ENCODE measurements at places on chromosomes 1 and 21.

- no peak for DNase-seq
Observed at GRCh38 chr1:219523411-219523810, 89.5 kb downstream of the ZC3H11B start.

GRCh38 chr1:235566084-235566483 lies 61.8 kb upstream of the B3GALNT2 start:
- no peak for DNase-seq

GRCh38 chr1:232285138-232285537 lies 344.8 kb downstream of the SIPA1L2 start:
- DNase-seq, result no peak

DNA sequence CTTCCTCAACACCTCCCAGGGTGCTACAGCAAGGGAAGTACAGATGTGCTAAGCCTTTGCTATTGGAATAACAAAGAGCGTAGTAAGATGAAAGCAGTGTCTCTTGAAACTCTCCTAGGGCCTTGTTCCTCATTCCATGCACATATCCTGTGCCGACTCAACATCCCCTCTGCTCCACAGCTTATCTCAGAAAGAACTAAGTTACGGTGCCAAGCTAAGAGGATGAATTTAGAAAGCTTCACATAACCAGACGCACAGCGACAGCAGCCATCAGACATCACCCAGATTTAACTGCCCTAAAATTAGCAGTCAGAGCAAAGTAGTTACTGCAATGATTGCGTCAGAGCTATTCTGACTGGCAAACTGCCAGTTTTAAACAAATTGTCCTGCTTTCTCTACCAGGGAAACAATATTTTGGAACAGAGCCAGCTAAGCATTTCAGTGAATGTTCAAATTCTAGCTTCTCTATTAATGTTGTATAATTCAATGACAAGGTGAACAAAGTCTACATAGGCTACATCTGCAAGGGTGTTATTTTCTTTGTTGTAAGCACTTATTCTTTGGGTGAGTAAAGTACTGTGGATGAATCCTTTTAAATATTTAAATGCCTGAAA lies 9.5 kb downstream of the SIPA1L2 start:
- DNase-seq, result no peak

- DNase-seq, result no peak
Observed at GRCh38 chr1:209659909-209660308, 7.7 kb upstream of the LAMB3 start.

DNA sequence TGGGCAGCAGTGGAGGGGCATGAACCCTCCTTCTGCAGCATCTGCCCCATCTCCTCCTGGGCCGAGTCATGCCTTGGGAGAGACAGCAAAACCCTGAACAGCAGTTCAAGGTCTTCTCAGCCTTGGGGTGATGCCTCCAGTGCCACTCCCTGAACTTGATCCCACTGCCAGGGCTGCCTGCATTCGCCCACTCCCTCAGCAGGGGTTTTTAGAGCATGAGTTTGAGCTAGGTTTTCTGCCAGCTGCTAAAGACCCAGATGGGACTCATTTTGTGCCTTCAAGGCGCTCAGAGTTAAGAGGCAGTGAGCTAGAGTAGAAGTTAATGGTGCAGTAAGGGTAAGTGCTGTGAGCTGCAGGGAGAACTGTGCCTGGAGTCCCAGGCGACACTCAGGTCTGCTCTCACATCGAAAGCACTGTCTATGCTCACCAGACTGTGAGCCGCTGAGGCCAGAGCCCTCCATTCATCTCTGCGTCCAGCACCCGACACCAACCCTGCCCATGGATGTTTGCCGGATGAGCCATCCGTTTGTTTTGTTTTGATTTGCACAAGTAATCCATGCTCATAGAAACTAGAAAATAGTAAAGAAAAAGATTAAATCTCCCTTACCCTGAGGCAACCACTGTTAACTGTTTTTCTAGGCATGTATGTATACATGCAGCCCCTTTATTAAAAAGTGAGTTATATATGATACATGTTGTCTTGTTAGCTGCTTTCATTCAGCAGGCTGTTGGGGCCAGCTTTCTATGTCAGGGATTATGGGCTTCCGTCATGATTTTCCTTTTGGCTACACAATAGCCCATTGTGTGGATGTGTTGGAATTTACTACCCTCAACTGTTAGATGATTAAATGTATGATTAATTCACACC lies 67.8 kb downstream of the VPS26C start:
- DNase-seq, result no peak

DNA sequence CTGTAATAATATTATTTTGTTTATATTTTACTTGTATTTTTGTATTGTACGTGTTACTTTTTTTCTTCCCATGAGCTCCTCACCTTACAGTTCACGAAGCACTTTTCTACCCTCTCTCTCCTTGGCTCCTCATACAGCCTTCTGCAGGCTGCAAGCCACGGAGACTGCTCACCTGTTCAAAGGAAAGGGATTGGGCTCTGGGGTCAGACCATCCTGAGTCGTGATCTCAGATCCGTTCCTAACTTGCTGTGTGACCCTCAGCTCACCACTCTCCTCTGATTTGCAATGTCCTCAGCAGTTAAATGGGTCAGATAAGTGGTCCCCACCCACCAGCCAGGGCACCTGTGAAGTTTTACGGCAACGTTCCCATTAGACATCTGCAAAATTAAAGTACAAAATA lies 54.1 kb downstream of the VWA5B1 start:
- DNase-seq, result no peak

GRCh38 chr1:193156822-193157142 lies 29.6 kb downstream of the B3GALT2 start:
- no peak for DNase-seq

- DNase-seq, result no peak
Observed at GRCh38 chr1:47660622-47661021, 222.8 kb downstream of the FOXD2 start.

- no peak for DNase-seq
Observed at GRCh38 chr1:95353194-95353593, 119.2 kb downstream of the RWDD3 start.

- DNase-seq, result no peak
Observed at GRCh38 chr1:3270403-3271245, 183.8 kb upstream of the ARHGEF16 start.

Data from mesothelial cell of epicardium (in vitro differentiated cells).